ENCODE measurements at places on chromosomes 7 and 10. TPM values are rescaled to one million over a fixed set of nuclear protein-coding genes. Genes with fewer than 3 reads are reported as not detected.

Gene AMPH
- 1.4 TPM for polyA plus RNA-seq

Gene MPP7
- polyA plus RNA-seq, result 9.2 TPM

Gene DLX5
- 0.34 TPM for polyA plus RNA-seq

Gene LRRC4
- polyA plus RNA-seq, result 2.9 TPM

GRCh38 chr7:155362380-155363145, 64.9 kb downstream of the INSIG1 start:
- no peak for DNase-seq

- DNase-seq, result no peak
Measured at GRCh38 chr7:103541026-103541425, 95.0 kb upstream of the SLC26A5 start.

DNA sequence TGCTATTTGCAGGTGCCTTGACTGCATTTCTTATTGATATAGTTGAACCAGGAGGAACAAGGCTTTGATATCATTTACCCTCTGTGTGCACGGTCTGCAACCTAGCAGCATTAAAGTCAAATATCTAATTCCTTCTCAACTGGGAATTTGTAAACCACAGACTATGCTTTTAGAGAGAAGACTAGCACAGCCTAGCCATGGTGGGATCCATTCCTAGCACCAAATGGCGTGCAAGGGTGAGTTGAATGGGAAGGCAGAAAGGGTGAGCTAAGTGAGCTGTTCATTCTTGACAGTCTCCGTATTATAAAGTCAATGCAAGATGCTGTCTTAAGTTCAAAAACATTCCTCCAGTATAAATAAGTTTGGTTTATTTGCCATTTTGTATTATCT, 2.9 kb downstream of the ZNF365 start:
- no peak for DNase-seq

GRCh38 chr10:127982601-127983000, 75.7 kb downstream of the PTPRE start:
- no peak for DNase-seq

DNA sequence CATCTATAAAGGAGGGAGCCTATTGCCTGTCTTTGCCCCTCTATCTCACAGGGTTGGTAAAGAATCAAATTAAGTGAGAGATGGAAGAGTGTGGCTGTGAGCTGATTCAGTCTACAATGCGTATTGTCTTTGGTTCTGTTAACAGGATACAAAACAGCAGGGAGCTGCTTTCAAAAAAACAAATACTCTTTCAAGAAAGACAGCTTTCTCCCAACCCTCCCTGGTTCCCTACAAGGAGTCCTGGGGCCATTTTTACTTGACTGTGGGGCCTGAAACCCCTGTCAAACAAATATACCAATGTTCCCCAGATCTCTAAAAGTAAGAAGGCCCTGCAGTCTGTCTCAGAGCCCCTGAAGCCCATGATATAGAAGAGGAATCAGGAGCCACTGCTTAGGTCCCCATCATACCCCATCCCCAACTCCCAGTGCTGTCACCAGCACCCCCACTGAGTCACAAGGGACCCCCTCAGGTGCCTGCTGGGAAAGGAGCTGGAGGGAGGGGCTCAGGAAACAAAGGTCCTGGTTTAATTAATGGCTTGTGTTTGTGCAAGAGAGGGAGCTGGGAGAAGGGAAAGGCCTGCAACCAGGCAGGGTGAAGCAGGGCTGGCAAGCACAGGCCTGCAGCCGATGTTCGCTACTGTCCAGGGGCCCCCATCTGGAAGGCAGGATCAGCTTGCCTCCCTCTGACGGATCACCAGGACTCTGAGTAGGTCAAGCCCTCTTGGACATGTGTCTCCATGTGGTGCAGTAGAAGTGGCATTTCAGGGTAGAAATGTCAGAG, 182.0 kb upstream of the GHITM start:
- DNase-seq, result no peak

DNA sequence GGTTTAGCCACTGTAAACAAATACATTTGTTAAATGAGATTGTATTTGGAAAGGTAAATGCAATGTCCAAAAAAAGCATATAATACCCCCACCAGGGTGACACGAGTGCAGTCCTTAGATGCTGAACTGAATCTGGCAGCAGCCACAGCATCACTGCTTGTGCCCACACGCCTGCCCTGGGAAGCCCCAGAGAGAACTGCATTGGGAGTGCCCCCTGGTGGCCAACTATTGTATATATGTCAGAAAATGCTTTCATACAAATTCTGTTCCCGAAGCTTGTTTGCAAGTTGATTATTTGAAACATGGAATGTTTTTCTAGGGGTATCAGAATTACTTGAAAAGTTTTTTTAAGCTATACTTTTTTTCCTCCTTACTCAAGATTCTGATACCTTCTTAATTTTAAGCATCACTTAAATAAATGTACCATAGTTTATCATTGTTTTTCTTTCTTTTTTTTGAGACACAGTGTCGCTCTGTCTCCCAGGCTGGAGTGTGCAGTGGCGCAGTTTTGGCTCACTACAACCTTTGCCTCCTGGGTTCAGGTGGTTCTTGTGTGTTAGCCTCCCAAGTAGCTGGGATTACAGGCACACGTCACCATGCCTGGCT, 50.1 kb downstream of the LANCL2 start:
- peak; percentile 86 for DNase-seq

GRCh38 chr10:1978584-1978983, 241.3 kb upstream of the ADARB2 start:
- DNase-seq, result no peak

GRCh38 chr10:128865436-128866195, 601.4 kb upstream of the MGMT start:
- DNase-seq, result no peak

DNA sequence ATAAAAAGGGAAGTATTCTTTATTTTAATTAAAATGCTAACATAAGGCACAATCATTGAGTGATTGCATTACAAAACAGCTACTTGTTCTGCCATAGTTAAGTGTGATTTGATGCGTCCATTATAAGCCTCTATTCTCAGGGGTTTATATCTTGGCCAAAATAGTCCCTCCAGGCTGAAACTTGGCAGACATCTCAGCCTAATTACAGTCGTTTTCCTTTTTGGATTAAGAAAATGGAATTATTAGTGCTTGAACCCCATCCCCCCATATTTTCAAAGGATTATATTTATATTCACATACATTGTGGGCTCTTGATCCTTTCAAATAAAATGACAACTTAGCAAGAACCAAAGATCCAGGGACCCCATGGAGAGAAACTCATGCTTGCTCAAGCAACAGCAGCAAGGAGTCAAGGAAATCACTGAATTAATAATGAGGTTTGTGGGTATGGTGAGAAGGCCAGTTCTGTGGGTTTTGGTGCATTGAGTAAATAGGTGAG, 66.7 kb upstream of the NEUROD6 start:
- DNase-seq, result no peak

DNA sequence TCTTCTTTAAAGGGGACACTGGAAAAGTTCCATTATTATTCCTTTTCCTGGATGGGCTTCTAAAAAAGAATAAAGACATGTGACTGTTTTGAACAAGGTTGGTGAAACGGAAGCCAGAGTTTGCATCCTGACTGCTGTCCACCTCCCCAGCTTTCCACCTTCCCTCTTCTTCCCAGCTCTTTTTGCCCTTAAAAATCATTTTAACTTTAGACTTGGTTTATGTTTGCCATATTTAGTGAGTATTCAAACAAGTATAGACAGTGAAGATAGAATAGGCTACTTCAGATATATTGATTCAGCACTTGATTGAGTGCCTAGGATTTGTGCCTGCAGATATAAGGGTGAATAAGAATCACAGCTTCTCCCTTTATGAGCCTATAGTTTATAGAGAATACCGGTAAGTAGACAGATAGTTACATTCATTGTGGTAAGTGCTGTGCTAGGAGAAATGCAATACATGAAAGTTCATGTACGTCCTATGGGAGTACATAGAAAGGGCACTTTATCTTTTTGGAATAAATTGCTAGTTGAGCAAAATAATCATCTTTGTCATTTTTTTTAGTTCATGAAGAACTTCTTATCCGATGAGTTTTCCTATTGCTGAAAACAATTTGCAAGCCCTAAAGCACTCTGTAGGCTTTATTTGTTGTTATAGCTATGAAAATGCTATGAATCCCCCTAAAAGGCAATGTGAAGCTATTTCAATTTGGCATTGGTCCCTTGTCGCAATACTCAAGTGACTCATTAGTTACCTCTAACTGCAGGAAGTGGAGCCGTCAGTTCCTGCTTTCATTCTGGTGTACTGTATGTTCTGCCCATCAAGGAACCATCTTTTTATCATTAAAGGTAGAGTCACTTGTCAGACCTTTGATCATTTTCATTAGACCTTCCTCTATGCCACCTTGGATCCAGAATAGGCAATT, 57.2 kb upstream of the STRIP2 start:
- DNase-seq, result no peak

DNA sequence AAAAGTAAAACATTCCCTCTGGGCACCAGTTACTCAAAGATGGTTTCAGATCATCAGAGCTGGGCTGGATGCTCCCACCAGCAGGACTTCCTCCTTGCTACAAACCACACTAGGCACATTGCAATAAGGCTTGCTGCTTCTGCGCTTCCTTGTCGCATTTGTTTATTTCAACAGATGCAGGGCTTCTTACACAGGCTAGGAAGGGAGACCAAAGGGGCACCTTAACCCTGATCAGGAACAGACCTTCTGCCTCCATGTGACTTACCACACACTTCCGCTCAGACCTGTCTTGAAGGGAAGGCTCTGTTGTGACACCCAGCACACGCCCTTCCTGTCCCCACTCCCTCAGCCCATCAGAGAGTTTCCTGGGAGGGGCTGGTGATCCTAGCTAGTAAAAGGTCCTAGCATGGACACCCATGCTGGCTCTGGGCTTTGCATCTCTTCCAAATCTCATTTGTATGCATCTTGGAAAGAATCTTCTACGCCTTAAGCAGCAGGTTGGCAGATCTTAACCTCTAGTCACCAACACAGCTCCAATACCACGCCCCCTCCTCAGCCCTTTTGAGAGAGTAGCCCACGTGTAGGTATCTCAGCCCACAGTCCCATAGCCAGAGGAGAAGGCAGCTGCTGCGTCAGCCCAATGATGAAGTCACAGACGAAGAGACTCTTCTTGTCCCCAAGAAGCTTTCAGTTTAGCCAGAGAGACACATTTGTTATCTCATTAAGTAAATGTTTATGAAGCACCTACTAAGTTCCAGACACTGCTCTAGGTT, 47.1 kb upstream of the SVIL start:
- DNase-seq, result no peak

DNA sequence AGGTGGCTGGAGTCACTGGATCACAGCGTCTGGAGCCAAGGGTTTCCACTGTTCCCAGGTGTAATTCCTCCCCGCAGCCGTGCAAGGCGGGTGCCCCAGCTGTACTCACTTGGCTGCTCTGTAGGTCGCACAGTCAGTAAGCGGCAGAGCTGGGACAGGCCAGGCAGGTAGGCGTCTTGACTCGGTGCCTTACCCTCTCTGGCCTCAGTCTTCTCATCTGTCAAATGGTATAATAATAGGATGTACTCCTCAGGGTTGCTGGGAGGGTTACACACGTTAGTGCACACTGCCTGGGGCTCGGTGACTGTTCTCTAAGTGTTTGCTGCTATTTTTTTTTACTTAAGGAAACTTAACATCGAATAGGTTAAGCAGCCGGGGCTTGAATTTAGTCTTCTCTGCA, 27.0 kb downstream of the MYL10 start:
- DNase-seq, result no peak

DNA sequence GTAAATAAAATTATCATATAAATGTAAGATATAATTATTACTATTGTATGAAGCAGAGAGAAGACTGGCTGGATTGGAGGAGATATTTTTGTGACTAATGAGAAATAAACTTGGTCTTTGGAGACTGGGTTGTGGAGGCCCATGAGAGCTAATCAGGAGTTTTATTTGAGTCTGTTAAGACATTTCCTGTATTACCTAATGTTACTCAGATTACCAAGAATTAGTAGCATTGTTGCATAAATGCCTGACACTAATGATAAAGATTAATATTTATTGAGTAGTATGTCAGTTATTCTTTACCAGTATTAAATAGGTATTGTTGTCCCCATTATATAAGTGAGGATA, 7.1 kb downstream of the CCDC126 start:
- DNase-seq, result peak; percentile 54

DNA sequence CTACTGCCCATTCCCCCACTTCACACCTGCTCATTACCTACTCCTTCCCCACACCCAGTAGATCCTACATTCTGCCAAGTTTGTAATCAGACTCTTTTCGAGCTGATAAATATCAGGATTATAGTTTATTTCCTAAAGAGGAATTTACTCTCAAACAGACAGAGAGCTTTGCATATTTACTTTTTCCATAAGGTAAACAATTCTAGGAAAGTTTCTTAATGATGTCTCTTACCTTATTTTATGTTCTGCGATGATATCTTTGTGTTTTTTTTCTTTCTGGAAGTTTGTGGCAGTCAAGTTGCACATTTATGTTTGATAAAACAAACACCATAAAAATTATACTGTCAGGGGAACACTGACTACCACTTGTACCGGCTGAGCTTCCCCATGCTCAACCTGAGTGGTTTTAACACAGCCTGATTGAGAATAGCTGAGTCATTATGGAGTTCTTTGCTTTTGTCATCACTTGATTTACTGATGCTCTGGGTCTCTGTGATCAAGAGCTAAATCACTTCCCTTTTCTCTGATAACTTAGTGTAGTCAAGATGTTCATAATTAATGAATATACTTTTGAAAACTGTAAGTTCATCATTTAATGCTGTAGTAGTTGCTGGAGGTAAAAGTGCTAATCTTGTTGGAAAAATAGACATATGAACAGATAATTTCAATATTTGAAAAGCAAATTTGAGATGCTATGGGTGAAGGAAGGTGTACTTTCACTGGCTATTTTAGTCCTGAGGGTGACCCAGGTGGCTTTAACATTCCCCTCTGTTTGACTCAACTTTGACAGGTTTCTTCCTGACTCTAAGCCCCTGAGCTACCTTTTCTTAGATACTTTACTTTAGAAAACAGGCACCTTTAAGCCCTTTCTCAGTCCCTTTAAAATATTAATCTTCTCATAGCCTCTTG, 1034.5 kb upstream of the LRRTM3 start:
- DNase-seq, result peak; percentile 12

DNA sequence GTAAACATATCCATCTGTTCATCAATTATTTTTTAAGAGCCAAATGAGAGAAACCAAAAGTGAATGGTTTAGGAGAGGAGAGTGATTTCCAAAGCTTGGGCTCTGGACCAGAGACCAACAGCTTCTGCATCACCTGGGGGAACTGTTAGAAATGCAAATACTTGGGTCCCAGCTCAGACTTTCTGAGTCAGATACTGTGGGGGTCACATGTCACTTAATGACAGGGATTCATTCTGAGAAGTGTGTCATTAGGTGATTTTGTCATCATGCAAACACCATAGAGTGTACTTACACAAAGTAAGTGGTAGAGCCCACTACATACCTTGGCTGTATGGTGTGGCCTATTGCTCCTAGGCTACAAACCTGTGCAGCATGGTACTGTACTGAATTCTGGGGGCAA, 128.5 kb upstream of the PRR15 start:
- no peak for DNase-seq

GRCh38 chr7:138510003-138510402, 49.9 kb downstream of the TRIM24 start:
- DNase-seq, result no peak

DNA sequence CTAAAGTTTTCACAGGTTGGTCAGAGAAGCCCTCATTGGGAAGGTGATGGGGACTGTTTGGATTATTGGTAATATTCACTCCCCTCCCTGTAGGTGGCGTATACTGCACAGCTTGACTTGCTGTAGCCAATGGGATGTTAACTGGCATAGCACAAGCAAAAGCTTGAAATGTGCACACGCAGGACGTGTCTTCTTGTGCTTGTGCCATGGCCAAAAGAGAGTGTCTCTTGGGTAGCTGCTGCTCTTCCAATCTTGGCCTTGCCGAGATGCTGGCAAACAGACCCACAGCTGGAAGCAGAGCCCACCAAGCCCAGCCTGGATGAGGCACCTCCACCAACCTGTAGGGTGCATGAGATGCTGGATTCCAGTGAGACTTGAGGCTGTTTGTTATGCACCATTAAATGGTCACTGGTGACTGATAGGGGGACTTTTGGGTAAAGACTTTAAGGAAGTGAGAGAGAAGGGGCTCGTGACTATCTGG, 266.0 kb downstream of the GRID1 start:
- DNase-seq, result peak; percentile 42
